Chondrocyte (in vitro differentiated cells): ENCODE measurements at places on chromosomes 1 and 21. TPM values are rescaled to one million over a fixed set of nuclear protein-coding genes. Genes with fewer than 3 reads are reported as not detected.

The KIAA0040 gene
- 0.75 to 3.5 TPM (median 1.2 TPM) in 3 replicates for total RNA-seq

DNA sequence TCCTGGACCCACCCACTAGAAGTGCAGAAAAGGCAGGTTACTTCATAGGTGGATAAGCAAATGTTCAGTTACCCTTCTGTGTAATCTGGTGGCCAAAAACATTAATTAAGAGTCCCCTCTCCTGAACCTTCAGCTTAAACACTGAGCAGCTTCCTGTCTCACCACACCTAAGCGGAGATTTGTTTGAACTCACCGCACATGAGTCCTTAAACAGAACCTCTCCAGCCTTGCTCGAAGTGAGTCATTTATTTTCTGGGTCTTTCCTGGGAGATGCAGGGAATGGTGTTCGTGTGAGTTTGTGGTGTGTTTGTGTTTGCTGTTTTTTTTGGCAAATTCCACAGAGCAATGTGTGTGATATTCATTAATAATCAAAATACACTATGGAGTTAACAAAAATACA lies 7.6 kb upstream of the FNBP1L start:
- no peak for DNase-seq

DNA sequence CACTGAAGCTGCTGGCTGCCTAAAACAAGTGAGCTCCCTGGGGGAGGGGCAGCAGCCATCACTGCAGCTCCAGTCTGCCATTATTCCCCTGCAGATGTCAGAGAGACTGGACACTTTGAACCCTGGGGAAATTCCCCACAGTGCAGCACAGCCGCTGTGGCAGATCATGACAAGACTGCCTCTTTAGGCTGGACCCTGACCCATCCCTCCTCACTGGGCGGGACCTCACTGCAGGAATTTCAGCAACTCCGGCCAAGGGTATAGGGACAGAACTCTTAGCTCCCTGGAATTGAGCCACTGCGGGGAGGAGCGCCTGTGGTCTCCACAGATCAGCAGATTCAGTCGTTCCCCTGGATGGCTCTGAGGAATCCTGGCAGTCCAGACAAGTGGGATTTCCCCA lies 964.6 kb downstream of the BRINP3 start:
- no peak for DNase-seq

DNA sequence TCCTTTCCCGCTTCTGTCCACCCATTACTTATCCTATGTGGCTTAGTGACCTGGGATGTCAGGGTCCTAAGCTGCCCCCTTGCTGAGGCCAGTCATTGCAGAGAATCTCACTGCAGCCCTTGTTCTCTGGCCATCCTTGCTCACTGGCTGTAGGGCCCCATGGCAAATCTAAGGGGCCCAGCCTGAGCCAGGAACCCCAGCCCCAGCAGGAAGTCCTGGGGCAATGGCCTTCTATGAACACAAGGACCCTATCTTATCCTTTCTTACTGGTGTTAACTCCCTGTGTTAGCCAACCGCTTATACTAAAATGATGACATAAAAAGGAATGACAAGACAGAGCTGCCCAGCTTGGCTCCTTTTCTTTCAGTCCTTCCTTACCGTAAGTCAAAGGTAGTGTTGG lies 29.9 kb downstream of the DHCR24 start:
- peak; percentile 30 for DNase-seq

DNA sequence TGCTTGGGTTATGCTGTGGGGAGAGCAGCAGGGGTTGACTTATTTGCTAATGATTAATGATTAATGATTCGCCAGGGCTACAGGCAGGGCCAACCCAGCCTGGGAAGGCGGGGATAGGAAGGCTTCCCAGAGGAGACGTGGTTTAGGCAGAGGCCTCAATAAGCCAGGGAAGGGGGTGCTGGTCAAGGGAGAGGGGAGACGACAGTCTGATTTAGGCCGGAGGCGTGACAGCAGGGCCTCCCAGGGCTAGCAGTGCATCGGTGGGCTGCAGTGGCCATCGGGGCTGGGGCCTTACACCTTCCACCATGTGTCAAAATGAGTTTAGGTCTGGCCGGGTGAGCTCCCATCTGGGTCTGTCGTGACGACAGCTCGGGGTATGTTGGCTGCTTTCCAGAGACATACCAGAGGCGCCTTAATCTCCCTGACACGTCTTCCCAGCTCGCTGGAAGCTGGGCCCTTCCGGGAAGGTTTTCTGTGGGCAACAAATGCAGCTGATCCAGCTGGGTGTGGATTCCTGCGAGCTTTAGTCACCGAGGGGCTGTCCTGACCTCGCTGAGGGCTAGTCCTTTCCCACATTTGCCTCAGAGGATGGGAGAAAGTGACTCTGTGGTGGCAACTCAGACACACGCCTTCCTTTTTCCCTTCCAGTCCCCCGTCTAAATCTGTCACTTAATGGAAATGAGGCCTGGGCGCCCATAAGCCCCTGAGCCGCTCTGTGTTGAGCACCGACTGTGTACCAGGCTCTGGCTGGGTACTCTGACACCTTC lies 3.7 kb upstream of the SLC1A7 start:
- DNase-seq = no peak

GRCh38 chr1:17404034-17404684 lies 32.2 kb downstream of the PADI6 start:
- DNase-seq = no peak

DNA sequence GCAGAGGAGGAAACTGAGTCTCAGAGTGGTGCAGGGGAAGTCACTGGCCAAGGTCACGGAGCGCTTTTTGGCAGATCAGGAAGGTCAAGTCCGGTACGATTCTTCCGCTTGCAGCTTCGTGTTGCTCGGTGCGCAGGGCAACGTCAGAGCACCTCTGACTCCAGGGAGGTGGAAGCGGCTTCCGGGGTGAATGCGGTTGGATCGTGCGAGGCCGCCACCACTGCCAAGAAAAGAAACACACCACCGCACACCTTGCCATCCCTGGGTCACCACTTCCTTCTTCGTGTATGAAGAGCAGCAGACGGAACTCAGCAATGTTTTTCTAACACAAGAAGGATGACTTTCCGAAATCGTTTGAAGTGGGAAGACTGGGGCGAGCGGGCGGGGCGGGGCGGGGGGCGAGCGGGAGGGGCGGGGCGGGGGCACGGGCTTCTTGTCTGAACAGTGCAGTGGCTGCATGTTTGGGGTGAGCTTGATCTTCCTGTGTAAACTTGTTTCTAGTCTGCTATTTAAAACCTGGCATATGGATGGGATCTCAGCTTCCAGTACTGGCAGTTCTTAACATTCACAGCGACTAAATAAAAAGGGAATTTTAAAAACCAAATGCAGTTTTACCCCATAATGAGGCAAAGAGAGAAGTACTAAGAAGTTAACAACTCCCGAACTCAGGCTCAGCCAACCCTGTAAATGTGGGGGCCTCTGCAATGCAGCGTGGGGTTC lies 300.0 kb downstream of the RRAGC start:
- DNase-seq = no peak
